ENCODE measurements at places on chromosomes 12 and 14.
A peak's percentile ranks its signal among the peaks of the same experiment; 100 is the strongest.

GRCh38 chr14:56886471-56887062, 76.3 kb upstream of the OTX2 start:
- no peak overlapping the region for H3K4me3 ChIP-seq
- H3K27me3 ChIP-seq: peaks cover 11% of the 10 kb centered on the region
- H3K4me1 ChIP-seq: peaks cover 13% of the 10 kb centered on the region
- no peaks in the 10 kb centered on the region for H3K36me3 ChIP-seq

- DNase-seq: no peak
- H3K36me3 ChIP-seq: no peaks in the 10 kb centered on the region
- H3K4me3 ChIP-seq: no peak overlapping the region
- peaks cover 57% of the 10 kb centered on the region for H3K27me3 ChIP-seq
Measured at GRCh38 chr12:3355378-3355900, 135.6 kb upstream of the PRMT8 start.

- H3K4me1 ChIP-seq: peaks cover 24% of the 10 kb centered on the region
- no peak for DNase-seq
- H3K36me3 ChIP-seq: no peaks in the 10 kb centered on the region
- H3K27ac ChIP-seq: no peak overlapping the region
- peaks cover 6% of the 10 kb centered on the region for H3K27me3 ChIP-seq
Measured at GRCh38 chr12:104709692-104710435, 248.2 kb downstream of the SLC41A2 start.

DNA sequence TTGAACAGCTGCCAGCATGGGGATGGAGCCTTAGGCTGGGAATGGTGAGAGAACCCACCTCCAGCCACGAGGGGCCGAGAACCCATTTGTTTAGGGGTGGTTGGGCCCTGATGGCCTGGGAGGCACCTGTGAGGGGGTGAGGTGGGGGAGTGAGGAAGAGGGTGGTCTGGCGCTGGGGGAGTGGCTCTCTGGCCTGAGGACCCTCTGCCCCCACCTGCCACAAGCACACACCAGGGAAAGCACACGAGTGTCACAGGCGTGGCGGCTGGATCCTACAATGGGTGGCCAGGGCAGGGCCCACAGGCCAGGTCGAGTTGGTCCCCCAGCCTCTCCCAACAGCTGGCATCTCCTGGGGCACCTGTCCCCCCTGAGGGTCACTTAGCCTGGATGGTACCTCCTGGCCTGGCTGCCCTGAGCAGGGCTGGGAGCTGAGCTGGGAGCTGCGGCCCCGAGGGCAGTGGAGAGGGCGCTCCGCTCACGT, 340.5 kb downstream of the TMEM121 start:
- no peaks in the 10 kb centered on the region for H3K4me1 ChIP-seq
- no peak overlapping the region for H3K4me3 ChIP-seq
- peaks cover 2% of the 10 kb centered on the region for H3K36me3 ChIP-seq
- no peak overlapping the region for H3K27ac ChIP-seq
- DNase-seq: peak; percentile 21
- no peaks in the 10 kb centered on the region for H3K27me3 ChIP-seq

- H3K27me3 ChIP-seq: no peaks in the 10 kb centered on the region
- no peak for DNase-seq
- no peak overlapping the region for H3K4me3 ChIP-seq
- H3K27ac ChIP-seq: no peak overlapping the region
Measured at GRCh38 chr12:95439461-95440230, 34.3 kb upstream of the METAP2 start.

GRCh38 chr14:72892879-72893635, 844 bp downstream of the DPF3 start:
- H3K27me3 ChIP-seq: peaks cover 85% of the 10 kb centered on the region
- no peaks in the 10 kb centered on the region for H3K36me3 ChIP-seq
- H3K4me3 ChIP-seq: peak overlapping the region; percentile 81
- peak; percentile 53 for DNase-seq
- H3K4me1 ChIP-seq: peaks cover 33% of the 10 kb centered on the region

DNA sequence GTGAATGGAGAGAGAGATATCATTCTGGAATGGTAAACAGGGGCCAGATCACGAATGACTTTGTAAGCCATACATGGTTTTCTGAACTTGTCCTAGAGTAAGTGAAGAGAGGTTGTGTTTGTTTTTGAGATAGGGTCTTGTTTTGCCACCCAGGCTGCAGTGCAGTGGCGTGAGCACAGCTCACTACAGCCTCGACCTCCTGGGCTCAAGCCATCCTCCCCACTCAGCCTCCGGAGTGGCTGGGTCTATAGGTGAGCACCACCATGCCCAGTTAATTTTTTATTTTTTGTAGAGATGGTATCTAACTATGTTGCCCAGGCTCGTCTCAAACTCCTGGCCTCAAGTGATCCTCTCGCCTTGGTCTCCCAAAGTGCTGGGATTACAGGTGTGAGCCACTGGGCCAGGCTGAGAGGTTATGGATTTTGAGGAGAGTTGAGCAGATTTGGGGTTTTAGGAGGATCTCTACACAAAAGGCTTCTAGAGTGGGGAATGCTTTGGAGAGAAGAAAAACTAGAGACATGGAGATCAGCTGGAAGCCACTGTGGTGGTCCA, 19.7 kb upstream of the GPRC5A start:
- H3K4me3 ChIP-seq: no peak overlapping the region
- H3K36me3 ChIP-seq: peaks cover 4% of the 10 kb centered on the region
- H3K4me1 ChIP-seq: peaks cover 33% of the 10 kb centered on the region

DNA sequence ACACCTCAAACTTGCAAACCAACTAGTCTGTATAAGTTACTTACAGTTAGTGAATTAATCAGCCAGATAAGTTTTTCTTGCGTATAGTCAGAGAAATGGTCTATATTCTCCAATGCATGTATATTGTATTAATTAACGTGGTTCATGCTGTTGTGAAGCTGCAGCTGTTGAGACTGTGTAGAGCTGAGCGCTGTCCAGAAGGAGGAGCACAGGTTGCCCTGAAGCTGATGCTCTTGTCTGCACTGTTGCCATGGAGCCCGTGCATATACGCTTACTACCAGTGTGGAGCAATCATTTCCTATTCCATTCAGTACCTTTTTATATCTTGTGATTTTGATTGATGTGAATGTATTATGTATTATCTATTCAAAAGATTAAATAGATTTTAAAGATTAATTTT, 74.3 kb upstream of the ARID2 start:
- H3K36me3 ChIP-seq: no peaks in the 10 kb centered on the region
- H3K4me3 ChIP-seq: no peak overlapping the region
- H3K27me3 ChIP-seq: peaks cover 13% of the 10 kb centered on the region
- no peak overlapping the region for H3K27ac ChIP-seq
- DNase-seq: no peak
- H3K4me1 ChIP-seq: no peaks in the 10 kb centered on the region

- peaks cover 24% of the 10 kb centered on the region for H3K4me1 ChIP-seq
- H3K4me3 ChIP-seq: no peak overlapping the region
- no peaks in the 10 kb centered on the region for H3K36me3 ChIP-seq
- no peak for DNase-seq
Measured at GRCh38 chr14:87811246-87811645, 181.7 kb downstream of the GALC start.

- no peaks in the 10 kb centered on the region for H3K27me3 ChIP-seq
- H3K4me1 ChIP-seq: peaks cover 44% of the 10 kb centered on the region
- peak; percentile 96 for DNase-seq
- H3K27ac ChIP-seq: peak within 1 kb of the TSS; percentile 100
Measured at GRCh38 chr14:100375963-100376735, 53.0 kb downstream of the SLC25A47 start.

DNA sequence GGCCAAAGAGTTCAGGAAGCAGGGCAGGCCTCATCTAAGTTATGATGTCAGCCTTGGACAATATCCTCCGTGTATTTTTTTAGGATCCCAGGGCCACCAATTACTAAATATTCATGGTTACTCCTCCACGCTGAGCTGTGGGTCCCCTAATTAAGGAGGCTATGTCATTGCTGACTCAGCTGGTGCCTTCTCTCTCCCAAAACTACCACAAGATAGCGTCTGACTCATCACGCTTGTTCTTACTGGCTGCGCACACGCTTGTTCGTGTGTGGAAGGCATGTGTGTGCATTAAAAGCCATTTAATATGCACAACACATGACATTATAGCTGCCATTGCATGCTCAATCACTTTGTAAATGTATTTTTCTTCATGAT, 78.3 kb downstream of the GSC start:
- DNase-seq: no peak
- no peak overlapping the region for H3K4me3 ChIP-seq
- H3K36me3 ChIP-seq: no peaks in the 10 kb centered on the region
- H3K27me3 ChIP-seq: peaks cover 15% of the 10 kb centered on the region

GRCh38 chr14:31419967-31420318, 407 bp downstream of the HEATR5A start:
- H3K4me1 ChIP-seq: peaks cover 15% of the 10 kb centered on the region
- DNase-seq: no peak
- H3K4me3 ChIP-seq: peak overlapping the region; percentile 98

DNA sequence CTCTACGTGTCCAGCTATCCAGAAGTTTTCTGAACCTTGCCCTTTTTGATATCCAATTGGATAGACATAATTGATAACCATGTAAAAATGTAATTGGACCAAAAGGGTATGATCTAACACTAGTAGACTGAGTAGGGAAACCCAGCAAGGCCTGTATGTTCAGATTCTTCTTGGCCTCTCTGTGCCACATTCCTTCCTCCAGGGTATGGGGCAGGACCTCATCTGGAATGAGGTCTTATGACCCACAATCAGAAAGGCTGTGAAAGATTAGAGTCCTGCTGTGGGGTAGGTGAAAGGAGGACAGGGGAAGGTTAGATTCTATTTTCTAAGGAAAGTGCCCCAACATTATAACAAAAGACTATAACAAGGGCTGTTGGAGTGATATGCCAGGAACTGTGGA, 51.3 kb upstream of the A2ML1 start:
- DNase-seq: no peak
- no peak overlapping the region for H3K4me3 ChIP-seq
- H3K36me3 ChIP-seq: peaks cover 17% of the 10 kb centered on the region
- H3K4me1 ChIP-seq: peaks cover 12% of the 10 kb centered on the region
- no peaks in the 10 kb centered on the region for H3K27me3 ChIP-seq
- H3K27ac ChIP-seq: peak overlapping the region; percentile 51

GRCh38 chr12:45730084-45730347, 510 bp downstream of the ARID2 start:
- peaks cover 5% of the 10 kb centered on the region for H3K36me3 ChIP-seq
- peak overlapping the region; percentile 98 for H3K4me3 ChIP-seq
- no peak for DNase-seq

- peaks cover 5% of the 10 kb centered on the region for H3K36me3 ChIP-seq
- no peak overlapping the region for H3K4me3 ChIP-seq
- no peak for DNase-seq
- H3K27ac ChIP-seq: peak overlapping the region; percentile 74
- peaks cover 50% of the 10 kb centered on the region for H3K4me1 ChIP-seq
Measured at GRCh38 chr12:42958291-42958674, 368.7 kb upstream of the PRICKLE1 start.

GRCh38 chr14:53951627-53952303, 4.9 kb downstream of the BMP4 start:
- H3K27me3 ChIP-seq: peaks cover 16% of the 10 kb centered on the region
- peak; percentile 53 for DNase-seq
- H3K4me1 ChIP-seq: peaks cover 57% of the 10 kb centered on the region

GRCh38 chr12:98894412-98895085, 249.5 kb downstream of the APAF1 start:
- no peaks in the 10 kb centered on the region for H3K36me3 ChIP-seq
- no peak for DNase-seq
- H3K27ac ChIP-seq: no peak overlapping the region
- H3K27me3 ChIP-seq: peaks cover 93% of the 10 kb centered on the region

- peak overlapping the region; percentile 1 for H3K4me3 ChIP-seq
- H3K27me3 ChIP-seq: no peaks in the 10 kb centered on the region
- no peaks in the 10 kb centered on the region for H3K36me3 ChIP-seq
Measured at GRCh38 chr12:54197431-54197909, 8.7 kb upstream of the SMUG1 start.

DNA sequence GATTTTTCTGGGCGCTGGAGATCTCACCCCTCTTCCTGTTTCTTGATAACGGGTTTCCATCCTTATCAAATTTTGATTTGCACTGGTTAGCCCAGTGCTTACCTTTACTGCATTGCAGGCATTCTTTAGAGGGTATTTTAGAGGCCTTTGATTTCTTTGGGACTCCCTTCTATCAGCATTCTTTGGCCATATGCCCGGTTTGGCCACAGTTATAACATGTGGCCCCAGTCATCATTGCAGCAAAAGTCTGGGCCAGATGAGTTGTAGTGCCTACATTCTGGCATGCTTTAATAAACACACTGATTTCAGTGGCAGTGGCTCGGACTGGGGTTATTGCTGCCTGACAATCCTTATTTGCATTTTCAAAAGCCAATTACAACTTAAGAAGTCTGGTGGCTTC, 82.3 kb downstream of the KCNMB4 start:
- H3K27ac ChIP-seq: no peak overlapping the region
- peaks cover 5% of the 10 kb centered on the region for H3K4me1 ChIP-seq
- no peak overlapping the region for H3K4me3 ChIP-seq
- no peaks in the 10 kb centered on the region for H3K27me3 ChIP-seq

GRCh38 chr14:101709962-101710931, 51.3 kb upstream of the PPP2R5C start:
- no peaks in the 10 kb centered on the region for H3K36me3 ChIP-seq
- no peak overlapping the region for H3K4me3 ChIP-seq
- DNase-seq: no peak
- peaks cover 3% of the 10 kb centered on the region for H3K4me1 ChIP-seq
- peaks cover 7% of the 10 kb centered on the region for H3K27me3 ChIP-seq
